ENCODE measurements at places on chromosomes 11 and 22.
A peak's percentile ranks its signal among the peaks of the same experiment; 100 is the strongest.

- DNase-seq, result no peak
Observed at GRCh38 chr22:20437613-20438426, at the start of gene SCARF2. Gene SCARF2 (minus strand): TSS chr22:20437825. CDS start chr22:20437754, 71 bp downstream.

GRCh38 chr11:130439160-130439519 is 9.3 kb upstream of the ADAMTS15 start:
- DNase-seq, result no peak

DNA sequence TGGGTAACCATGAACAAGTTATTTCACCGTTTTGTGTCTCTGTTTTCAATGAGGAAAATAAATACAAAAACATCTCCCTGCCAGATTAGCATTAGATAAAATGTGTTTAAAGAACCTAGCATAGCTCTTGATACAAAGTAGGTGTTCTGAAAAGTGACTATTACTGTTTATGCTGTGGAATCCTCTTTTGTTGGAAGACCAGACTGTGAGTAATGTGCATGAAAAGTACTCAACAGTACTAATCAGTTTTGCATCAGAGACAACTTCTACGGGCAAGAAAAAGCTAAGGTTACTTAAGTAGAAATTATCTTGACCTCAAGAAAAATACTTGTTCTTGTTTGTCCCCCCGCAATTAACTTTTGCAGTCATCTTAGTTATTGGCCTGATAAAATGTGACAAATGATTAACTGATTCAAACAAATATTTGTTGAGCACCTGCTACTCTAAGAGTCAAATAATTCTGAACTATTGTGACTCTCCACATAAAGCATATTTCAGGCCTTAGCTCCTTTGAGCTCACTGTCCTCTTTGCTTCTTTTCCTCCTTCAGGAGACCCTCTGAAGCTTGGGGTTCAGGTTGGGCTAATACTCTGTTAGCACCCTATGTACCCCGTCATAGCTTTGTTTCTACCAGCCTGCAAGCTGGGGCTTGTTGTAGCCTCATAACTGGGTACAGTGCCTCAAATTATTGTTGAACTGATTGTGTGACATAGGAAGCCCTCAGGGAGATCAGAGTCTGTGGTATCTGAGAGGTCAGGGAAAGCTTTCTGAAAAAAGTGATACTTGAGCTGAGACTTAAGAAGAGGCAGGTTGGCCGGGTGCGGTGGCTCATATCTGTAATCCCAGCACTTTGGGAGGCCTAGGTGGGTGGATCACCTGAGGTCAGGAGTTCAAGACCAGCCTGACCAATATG is 24.5 kb downstream of the DIXDC1 start:
- DNase-seq, result no peak

DNA sequence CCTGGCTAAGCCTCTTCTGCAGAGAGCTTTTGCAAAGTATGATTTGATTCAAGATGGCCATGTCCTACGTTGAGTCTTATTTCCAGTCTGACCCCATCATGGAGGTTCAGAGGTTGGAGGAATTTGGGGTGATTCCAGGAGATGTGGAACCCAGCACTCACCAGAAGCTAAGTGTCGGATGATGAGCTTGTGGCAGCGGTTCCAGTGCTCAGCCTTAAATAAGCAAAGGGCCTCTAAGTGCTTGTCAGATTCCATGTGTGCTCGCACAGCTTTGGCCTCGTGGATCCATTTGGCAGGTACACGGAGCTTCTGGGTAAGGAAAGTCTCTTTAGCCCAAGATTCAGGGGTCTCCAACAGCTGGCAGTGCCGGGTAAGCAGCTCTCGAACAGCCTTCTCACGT is 11.9 kb upstream of the CHRNA10 start:
- DNase-seq, result no peak

DNA sequence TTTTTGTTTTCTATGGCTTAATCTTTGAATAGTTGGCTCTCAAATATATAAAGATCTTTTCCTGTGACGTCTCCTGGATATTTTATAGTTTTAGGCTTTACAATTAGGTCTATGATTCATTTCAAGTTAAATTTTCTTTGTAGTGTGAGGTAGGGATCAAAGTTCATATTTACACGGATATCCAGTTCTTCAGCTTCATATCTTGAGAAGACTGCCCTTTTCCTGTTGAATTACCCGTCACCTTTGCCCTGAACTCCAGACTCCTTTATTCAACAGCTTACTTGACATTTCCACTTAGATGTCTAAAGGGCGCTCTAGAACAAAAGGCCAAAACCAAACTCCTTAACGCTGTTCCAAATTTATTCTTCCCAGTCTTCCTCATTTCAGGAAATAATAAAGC is 51.7 kb downstream of the TTC17 start:
- DNase-seq, result no peak

- DNase-seq, result no peak
Observed at GRCh38 chr11:112519751-112520150, 259.1 kb upstream of the PLET1 start.

- DNase-seq, result peak; percentile 78
Observed at GRCh38 chr22:38398609-38399461, 56.2 kb downstream of the KCNJ4 start.

- no peak for DNase-seq
Observed at GRCh38 chr22:46373159-46373558, 37.6 kb downstream of the TRMU start.

- no peak for DNase-seq
Observed at GRCh38 chr11:123221096-123221561, 26.1 kb upstream of the CLMP start.

DNA sequence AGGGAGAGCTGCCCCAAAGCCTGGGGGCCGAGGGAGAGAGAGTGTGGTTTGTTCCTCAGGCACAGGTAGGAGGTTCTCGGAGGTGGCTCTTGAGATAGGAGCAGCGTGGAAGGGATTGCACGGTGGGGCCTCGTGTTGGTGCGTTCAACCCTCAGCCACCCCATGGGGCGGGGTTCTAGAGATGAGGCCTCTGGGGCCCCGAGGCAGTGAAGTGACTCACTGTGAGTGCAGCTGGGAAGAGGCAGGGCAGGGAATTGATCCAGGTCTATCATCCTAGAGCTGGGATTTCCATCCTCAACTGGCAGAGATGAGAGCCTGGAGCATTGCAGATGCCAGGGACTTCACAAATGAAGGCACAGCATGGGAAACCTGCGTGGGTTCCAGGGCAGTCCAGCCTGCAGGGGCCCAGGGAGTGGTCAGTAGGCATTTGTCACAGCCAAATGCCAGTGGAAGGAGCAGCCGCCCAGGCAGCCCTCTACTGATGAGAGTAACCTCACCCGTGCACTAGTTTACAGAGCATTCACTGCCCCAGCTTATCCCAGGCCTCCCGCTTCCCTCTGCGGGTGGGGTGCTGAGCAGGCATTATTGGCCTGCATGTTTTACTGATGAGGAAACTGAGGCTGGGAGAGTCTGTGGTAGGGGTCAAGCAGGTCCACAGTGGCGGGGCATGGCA is 5.1 kb upstream of the SMARCB1 start:
- DNase-seq, result no peak

- DNase-seq, result no peak
Observed at GRCh38 chr11:128512474-128512996, 74.8 kb downstream of the ETS1 start.

GRCh38 chr11:45984192-45984591 is 61.7 kb downstream of the LARGE2 start:
- no peak for DNase-seq

- no peak for DNase-seq
Observed at GRCh38 chr11:130133716-130134115, 25.9 kb upstream of the ST14 start.

- no peak for DNase-seq
Observed at GRCh38 chr22:46148816-46149511, 1.4 kb upstream of the PPARA start.

- no peak for DNase-seq
Observed at GRCh38 chr22:36330127-36330526, 57.6 kb downstream of the MYH9 start.

GRCh38 chr11:16738947-16739815 is 734 bp downstream of the C11orf58 start:
- no peak for DNase-seq

- DNase-seq, result no peak
Observed at GRCh38 chr11:45892856-45893255, 7.4 kb downstream of the MAPK8IP1 start.

- no peak for DNase-seq
Observed at GRCh38 chr22:31530823-31531195, 34.5 kb downstream of the SFI1 start.

- DNase-seq, result no peak
Observed at GRCh38 chr11:72935700-72936099, 121.5 kb downstream of the ATG16L2 start.
